ENCODE measurements at places on chromosomes 11 and 22.

GRCh38 chr22:48357196-48357595 lies 1470.5 kb downstream of the BRD1 start:
- DNase-seq, result no peak

DNA sequence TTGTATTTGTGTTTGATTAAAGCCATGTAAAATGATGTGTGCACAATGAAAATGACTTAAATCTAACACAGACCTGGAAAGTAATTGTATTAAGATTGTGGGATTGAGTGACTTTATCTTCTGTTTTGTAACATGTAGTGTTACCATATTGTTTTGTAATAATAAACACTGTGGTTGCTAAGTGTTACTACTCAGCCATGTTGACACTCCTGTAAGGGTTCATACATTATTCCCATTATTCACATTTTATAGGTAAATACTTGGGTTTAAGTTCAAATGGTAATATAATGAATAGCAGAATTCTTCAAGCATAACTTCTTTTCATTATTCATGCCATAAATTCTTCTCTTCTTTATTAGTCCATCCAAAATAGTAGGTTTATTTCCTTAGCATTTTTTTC lies 69.0 kb downstream of the ZC3H12C start:
- DNase-seq, result no peak

- DNase-seq, result no peak
Measured at GRCh38 chr22:24810043-24810749, 4.2 kb downstream of the SGSM1 start.

- DNase-seq, result no peak
Measured at GRCh38 chr11:29527391-29527936, 489.4 kb downstream of the KCNA4 start.

- no peak for DNase-seq
Measured at GRCh38 chr11:71286701-71287643, 34.6 kb upstream of the SHANK2 start.

- DNase-seq, result no peak
Measured at GRCh38 chr22:47041271-47042115, 279.0 kb downstream of the TBC1D22A start.

- DNase-seq, result no peak
Measured at GRCh38 chr11:134669796-134670195, 257.8 kb upstream of the B3GAT1 start.

DNA sequence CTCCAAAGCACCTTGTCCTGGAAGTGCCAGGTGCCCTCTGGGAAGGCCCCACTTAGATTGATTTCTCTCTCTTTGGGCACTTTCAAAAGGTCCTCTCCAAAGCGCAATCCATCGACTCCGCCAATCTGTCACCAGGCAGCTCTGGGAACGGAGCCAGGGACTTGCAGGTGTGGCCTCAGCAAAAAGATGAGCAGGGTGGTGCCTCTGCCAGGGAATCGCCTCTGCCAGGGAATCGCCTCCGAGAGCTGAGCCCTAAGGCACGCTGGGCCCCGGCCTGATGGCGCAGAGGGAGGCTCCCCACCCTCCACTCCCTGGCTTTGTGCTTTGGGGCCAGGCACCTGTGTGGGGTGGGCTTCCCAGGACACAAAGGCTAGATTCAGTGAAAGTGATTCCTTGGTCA lies 1391.3 kb downstream of the TBC1D22A start:
- no peak for DNase-seq
